EL (cell line): ENCODE measurements at places on chromosomes 5 and 9.

DNA sequence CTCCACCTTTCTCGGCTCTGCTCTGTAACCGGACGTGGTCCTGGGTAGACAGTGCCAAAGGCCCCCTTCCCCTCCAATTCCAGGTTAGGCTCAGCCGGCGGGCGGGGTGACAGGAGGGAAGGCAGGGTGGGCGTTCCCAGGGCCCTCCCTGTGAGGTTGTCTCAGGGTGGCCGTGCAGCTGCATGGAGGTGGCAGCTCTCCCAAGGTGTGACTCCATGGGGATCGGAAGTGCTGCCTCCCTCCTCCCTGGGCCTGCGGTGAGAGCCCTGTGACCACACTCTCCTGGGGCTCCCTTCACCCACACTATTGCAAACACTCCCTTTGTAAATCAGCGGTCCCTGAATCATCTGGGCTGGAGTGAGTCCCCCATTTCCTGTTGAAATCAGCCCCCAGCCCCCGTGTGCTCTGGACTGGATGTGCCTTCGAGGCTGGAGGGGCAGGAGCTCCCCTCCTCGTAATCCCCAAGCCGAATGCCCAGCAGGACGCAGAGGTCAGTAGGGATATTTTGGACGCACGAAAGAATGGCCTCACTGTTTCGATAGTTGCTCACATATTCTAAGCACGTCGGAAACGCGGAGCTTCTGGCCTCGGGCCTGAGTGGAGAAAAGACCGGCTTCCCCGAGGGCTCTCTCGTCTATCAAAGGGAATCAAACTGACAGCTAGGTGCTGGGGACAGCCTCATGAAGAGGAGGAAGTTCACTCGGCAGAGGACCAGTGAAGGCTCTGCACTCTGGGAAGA, 107.6 kb upstream of the COL5A1 start:
- DNase-seq = no peak

- DNase-seq = peak; percentile 72
These were observed 16.9 kb downstream of the DNAJC18 start for GRCh38 chr5:139422307-139422893.

DNA sequence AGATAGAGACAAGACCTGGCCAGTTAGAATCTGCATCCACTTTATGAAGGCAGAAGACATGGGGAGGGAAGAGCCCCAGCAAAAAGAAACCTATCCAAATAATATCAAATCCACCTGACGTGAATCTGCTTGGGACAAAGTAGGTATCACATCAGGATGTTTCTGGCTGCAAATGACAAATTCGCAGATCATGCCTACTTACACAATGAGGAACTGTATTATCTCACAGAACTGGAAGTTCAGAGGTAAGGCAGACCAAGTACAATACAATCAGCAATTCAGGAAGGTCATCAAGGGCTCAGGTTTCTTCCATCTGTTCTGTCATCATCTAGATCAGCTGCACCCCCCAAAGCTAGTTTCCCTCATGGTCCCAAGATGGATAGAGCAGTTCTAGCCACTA, 13.2 kb upstream of the NR4A3 start:
- no peak for DNase-seq

- peak; percentile 93 for DNase-seq
These were observed 25.9 kb upstream of the IL17B start for GRCh38 chr5:149404746-149405549.
